CD4-positive, alpha-beta T cell treated with Interleukin-10 for 1 hour (primary cell): ENCODE measurements at places on chromosomes 6 and 20.

DNA sequence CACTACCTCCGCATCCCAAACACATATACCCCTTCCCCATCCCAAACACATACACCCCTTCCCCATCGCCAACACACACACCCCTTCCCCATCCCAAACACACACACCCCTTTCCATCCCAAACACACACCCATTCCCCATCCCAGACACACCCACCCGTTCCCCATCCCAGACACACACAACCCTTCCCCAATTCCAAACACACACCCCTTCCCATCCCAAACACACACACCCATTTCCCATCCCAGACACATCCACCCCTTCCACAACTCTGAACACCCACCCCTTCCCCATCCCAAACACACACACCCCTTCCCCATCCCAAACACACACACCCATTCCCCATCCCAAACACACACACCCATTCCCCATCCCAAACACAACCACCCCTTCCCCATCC lies 314.5 kb downstream of the KIF16B start:
- no peak for DNase-seq

- DNase-seq, result no peak
Observed at GRCh38 chr20:36777576-36777975, 4.0 kb upstream of the DSN1 start.

DNA sequence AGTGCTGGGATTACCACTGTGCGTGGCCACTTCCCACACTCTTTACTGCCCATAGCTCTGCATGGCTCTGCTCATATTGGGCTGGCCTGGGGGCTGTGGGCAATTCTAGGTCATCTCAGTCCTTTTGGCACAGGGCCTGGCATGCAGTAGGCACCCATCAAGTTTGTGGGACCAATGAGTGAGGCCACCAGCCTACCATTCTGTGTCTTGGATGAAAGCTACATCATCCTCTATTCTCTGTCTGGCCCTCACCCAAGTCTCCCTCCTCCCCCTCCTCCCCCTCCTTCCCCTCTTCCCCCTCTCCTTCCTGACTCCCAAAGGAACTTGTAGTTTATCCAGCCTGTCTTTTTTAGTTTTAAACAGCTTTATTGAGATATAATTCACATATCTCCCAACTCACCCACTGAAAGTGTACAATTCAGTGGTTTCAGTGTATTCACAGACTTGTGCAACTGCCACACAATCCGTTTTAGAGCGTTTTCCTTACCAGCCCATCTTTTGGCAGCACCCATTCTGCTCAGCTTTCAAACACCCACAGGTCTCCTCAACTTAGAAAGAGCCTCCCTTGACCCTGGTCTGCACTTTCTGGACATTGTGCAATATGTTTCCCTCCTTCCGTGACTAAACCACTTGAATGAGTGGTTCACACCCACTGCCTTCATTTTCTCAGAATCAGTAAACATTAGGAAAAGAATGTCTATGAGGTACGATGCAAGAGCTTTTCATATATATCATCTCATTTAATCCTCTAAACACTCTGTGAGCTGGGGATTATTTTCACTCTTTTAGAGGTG lies 21.5 kb upstream of the MRPS18A start:
- DNase-seq, result no peak

DNA sequence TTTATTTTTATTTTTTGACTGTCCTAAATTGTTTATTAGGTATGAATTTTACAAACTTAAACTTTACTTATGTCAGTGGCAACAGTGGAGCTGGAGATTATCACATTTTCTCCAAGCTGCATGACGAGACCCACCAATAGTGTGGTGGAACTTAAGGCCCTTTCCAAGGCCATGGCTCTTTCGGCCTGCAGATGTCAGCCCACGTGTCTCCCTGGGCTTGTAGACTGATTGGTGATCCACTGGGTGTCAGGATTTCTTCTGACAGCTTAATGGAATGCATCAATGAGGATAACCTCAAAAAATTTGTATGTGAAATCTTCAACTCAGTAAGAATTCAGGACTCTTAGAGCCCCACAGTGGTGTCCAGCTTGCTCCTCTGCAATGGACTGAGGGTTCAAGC lies 32.3 kb upstream of the OVOL2 start:
- DNase-seq, result no peak

GRCh38 chr6:96990462-96990861 lies 65.9 kb downstream of the KLHL32 start:
- no peak for DNase-seq

DNA sequence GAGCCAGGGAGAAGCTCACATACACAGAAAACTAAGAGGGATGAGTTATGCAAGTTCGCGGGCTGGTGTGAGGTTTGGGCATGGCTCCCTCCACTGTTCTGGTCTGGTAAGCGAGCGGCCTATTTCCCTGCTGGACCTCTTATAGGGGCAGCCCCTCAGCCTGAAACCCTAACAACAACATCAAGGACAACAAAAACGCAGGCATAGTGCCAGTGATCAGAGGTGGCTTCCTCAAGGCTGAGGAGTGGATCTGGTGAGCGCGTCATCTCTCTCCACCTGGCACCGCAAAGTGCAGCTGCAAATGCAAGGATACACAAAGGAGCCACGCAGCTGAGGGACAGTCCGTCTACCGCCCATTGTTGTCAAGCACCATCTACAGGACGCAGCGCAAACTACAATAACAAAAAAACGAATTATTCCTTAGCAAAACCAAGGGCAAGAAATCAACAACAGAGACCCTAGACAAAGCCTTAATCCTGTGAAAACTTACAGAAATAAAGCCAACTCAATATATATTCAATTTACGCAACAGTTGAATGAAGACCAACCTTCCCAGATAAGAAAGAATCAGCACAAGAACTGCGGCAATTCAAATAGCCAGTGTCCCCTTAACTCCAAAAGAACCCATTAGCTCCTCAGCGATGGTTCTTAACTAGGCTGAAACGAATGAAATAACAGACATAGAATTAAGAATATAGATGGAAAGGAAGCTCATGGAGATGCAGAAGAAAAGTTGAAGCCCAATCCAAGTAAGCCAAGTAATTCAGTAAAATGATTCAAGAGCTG lies 9.2 kb upstream of the DEFB110 start:
- no peak for DNase-seq

GRCh38 chr20:23315099-23315498 lies 35.5 kb upstream of the NXT1 start:
- no peak for DNase-seq

- DNase-seq, result no peak
Observed at GRCh38 chr6:7142918-7143475, 35.2 kb downstream of the RREB1 start.

- no peak for DNase-seq
Observed at GRCh38 chr20:11891077-11891775, 26.5 kb upstream of the BTBD3 start.

GRCh38 chr6:16058201-16058928 lies 70.5 kb upstream of the MYLIP start:
- no peak for DNase-seq

GRCh38 chr6:136604928-136605510 lies 54.8 kb upstream of the MAP7 start:
- no peak for DNase-seq

- no peak for DNase-seq
Observed at GRCh38 chr20:21106171-21107017, at the start of gene LINC00237. Gene LINC00237, minus strand, starts transcription at chr20:21106358.

DNA sequence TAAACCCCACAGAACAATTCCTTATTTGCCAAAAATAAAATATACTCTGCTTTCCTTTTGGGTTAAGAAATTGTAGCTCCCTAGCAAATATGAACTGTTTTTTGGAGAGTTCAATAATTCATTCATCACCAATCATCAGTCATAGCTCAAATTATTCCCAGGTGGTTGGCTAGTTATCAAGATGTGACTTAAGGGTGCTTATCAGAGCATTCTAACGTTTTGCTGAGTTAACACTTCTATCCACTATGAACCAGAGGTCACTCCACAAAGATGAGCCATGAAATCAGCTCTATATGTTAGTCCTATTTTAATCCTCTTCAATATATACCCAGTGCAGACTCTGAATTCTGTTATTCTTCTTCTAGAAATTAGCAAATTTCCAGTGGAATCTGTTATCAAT lies 379.1 kb downstream of the TENT5A start:
- no peak for DNase-seq

DNA sequence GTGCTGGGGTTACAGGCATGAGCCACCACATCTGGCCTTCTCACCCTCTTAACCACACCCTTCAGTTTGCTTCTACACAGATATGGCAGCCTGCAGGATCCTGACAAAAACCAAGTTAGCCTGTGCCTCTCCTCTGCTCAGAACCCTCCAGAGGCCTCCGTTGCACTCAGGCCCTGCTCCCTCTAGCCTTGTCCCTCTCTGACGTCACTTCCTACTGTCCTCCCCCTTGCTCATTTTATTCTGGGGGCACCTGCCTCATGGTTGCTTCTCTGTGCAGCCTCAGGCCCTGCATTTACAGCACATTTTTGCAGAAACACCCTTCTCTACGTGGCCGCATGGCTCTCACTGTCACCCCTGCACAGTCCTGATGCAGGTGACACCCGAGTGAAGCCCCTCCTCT lies 105.6 kb downstream of the CDC5L start:
- DNase-seq, result no peak
